ENCODE measurements at places on chromosomes 4 and X.
A peak's percentile ranks its signal among the peaks of the same experiment; 100 is the strongest.

DNA sequence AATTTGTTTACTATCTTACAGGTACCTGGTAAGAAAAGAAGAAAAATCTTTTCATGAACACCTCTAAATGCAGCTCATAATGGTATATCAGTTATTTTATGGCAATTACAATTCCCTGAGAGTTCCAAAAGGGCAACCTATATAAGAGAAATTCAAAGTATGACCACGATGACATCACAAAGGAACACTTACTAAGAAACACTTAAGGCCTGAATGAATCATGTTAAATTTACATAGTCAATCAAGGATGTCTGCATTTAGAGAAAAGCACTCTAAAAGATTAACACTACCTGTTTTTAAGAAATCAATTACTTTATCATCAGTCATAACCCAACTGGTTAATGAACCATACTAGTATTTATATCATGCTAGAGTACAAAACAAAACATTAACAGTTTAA lies 63.9 kb downstream of the LCORL start:
- DNase-seq, result no peak

GRCh38 chr4:176563591-176563990 lies 229.1 kb downstream of the VEGFC start:
- no peak for DNase-seq

GRCh38 chr4:158543191-158543590 lies 21.5 kb downstream of the RXFP1 start:
- DNase-seq, result no peak

- DNase-seq, result peak; percentile 13
These were observed 674 bp downstream of the SEC24B start for GRCh38 chr4:109434007-109434971.

GRCh38 chr4:23320931-23321587 lies 568.8 kb downstream of the PPARGC1A start:
- no peak for DNase-seq

GRCh38 chrX:74133156-74133796 lies 170.7 kb upstream of the ZCCHC13 start:
- no peak for DNase-seq

DNA sequence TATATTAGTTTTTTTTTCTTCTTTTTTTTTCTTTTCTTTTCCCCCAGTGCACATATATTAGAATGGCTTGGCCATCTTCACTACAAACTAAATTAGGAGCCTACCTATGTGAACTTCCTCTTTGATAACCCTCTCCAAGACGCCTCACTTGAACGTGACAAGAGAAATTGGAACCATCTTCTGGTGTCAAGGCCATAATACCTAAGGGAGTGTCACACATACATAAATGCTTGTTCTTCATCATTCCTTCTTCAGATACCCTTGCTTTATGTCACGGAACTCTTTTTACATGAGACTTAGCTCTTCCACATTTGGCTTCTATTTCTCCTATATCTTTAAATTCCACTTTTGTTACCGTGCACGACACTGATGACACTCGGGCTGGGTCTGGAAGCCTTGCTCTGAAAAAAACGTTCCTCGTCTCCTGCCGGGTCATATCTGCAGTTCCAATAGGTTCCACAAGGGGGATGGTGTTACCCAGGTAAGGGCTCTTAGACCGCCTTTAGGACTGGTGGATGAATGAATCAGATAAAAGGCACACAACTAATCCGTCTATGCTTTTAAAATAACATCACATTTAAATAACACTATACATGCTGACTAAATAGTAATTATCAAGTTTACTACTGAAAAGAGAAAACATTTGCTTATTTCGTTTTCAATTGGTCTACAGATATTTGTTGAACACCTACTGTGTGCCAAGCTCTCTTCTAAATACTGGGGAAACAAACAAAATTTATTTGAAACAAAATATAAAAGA lies 19.9 kb downstream of the DGAT2L6 start:
- peak; percentile 61 for DNase-seq

DNA sequence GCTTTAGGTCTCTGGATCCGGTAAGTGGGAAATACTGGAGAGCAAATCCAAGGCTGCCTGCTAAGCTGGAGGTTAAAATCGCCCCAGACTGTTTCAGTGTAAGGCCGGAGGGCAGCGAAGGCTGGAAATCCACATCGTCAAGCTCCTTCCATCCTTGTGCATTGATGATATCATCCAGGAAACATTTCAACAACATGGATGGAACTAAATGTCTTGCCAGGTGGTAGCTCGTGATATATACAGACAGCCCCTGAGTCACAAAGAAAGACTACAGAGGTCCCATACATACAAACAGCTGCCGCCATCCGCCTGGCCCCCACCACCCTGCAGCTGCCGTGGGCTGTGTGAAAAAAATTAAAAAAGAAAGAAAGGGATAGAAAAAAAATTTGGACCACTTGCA lies 148.9 kb upstream of the RBPJ start:
- DNase-seq, result no peak

DNA sequence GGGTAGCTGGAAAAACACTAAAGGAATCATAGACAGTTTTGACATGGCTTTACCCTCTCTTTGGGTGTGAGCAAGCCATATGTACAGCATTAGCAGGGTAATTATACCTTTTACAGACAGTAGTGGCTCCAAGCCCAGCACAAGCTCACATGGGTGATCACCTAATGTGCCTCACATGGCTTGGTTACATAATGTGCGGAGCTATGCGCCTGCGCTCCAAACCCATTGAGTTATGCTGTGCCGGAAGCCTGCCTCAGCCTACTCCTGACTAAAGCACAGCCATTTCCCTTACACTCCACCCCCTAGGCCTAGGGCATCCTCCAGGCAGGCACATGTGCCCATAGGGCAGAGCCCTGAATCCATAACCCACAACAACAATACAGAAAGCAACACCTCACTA lies 6.5 kb upstream of the TSPAN5 start:
- no peak for DNase-seq

GRCh38 chr4:7151668-7152227 lies 40.6 kb upstream of the SORCS2 start:
- no peak for DNase-seq

DNA sequence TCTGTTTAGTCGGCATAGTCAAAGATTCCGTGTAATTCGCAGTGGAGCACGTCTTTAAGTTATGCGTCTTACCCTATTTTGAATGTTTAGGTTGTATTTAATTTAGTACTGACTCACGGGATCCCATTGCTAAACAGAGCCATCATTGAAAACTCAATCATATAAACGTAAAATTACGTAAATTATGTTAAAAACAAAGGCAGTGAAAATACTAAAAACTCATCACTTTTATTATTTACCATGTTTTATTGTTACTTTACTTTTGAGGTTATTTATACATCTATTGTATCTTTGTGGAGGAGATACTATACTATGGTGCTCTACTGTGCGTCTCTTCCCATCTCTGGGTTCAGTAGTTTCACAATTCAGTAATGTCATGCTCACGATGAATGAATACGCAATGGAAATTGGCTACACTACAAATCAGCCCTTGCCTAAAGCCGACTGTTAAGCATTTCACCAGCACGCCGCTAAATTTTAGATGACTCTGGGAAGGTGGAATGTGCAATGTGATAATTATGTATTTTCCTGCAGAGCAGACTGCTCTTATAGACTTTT lies 944 bp downstream of the FUNDC2 start:
- DNase-seq, result no peak

DNA sequence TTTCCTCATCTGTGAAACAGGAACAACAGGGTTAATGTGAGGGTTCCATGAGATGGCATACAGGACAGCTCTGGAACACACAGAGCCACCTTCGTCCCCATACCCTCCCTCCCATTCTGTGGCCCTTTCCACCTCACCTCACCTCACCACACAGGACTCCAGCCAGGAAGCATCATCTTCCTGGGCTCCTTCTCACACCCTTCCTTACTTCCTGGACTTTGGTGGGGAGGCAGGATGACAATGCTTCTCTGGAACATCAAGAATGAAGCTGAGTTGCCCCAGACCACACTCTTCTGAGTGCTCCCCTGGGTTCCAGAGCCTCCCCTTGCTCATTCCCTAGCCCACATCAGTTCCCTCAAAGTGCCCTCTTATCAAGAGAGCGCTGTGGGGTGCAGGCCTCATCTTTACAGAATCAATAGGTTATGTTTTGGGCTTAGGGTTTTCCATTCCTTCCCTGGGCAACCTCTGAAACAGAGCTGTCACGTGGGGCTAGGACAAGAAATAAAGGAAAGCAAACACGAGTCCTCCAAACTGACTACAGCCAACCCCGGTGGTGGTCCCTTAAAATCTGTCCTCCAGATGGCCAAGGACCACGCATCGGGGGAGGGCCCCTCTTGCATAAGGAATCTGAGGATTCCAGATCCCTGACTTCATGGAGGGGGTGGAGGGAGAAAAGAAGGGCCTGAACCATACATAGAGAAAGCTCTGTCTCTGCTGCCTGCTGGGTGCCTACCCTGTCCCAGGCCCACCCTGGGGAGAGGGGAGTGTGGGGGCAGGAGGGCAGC lies 74.4 kb upstream of the ATP6AP2 start:
- DNase-seq, result no peak

- peak; percentile 45 for DNase-seq
These were observed 15.0 kb downstream of the BRCC3 start for GRCh38 chrX:155086202-155086840.

DNA sequence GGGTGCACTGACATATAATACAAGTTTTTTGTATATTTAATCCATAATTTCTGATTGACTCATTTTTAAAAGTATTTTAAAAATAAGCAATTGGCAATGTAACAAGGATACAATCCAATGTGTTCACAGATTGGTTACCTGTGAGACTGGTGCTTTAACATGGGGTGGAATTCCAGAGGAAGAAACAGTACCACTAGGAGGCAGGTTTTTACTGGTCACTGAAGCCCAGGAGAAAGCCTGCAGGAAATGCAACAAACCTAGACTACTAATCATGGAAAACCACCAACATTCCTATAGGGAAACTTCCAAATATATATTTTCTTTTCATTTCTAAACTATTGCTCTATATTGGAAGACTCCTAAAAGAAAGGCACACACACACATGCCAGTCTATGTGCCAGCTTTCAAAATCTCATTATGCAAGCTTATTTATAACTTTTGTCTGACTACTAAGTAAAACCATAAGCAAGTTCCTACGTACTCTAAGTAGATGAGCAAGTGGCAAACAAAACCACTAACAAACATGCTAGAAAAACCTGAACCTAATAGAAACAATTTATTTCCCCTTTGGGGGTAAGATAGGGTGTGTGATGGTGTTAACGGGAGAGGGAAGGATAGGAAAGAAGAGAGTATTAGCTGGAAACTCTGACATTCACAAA lies 19.2 kb downstream of the G3BP2 start:
- DNase-seq, result no peak

Data from activated naive CD4-positive, alpha-beta T cell treated with anti-CD3 and anti-CD28 coated beads, Interleukin-2, amount 50 U/mL, for 16 hours (primary cell).